Metanephros (tissue), 2 donors: ENCODE measurements at places on chromosomes 1 and 21. TPM values are rescaled to one million over a fixed set of nuclear protein-coding genes. Genes with fewer than 3 reads are reported as not detected.

The RNF186 gene
- total RNA-seq: 0.18 TPM

The FALEC gene
- not detected for total RNA-seq

The CELA2A gene
- not detected for total RNA-seq

The KCNK1 gene
- total RNA-seq: 7.9 TPM

The TRNAU1AP gene
- total RNA-seq: 20.3 TPM

The TSPEAR gene
- 0.53 TPM for total RNA-seq

The ADAMTSL4 gene
- total RNA-seq: 28.2 TPM

The KCNQ4 gene
- 8.6 TPM for total RNA-seq

The NCF2 gene
- total RNA-seq: 13.4 TPM

The ST6GALNAC5 gene
- 17.3 TPM for total RNA-seq

The PLCH2 gene
- total RNA-seq: 1.8 TPM

The SCAMP3 gene
- total RNA-seq: 45.5 TPM

The RHCE gene
- 4.9 TPM for total RNA-seq
